Stimulated activated CD8-positive, alpha-beta memory T cell treated with anti-CD3 and anti-CD28 coated beads, Interleukin-4, amount 100 ng/mL, for 1 hour (primary cell): ENCODE measurements at places on chromosomes 2 and 18.

DNA sequence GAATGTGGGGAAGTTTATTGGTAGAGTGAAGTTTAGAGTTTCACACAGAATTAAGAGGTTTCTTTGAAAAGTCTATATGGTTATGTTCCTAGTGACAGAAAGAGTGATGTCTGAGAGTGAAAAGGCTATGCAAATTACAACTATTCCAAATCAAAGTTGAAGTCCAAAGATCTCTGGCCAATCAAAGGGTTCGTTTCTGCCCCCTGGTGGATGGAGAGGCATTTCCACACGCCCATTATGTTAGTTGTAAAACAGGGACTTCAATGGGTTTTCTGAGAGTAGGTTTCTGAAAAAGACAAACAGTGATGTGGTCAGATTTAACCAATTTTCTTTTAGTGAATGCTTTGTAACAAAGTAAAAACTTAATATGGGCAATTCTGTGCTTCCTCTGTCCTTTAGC is 441.5 kb upstream of the POU3F3 start:
- DNase-seq, result no peak

- no peak for DNase-seq
Observed at GRCh38 chr2:218566296-218566695, 1.9 kb downstream of the USP37 start.

DNA sequence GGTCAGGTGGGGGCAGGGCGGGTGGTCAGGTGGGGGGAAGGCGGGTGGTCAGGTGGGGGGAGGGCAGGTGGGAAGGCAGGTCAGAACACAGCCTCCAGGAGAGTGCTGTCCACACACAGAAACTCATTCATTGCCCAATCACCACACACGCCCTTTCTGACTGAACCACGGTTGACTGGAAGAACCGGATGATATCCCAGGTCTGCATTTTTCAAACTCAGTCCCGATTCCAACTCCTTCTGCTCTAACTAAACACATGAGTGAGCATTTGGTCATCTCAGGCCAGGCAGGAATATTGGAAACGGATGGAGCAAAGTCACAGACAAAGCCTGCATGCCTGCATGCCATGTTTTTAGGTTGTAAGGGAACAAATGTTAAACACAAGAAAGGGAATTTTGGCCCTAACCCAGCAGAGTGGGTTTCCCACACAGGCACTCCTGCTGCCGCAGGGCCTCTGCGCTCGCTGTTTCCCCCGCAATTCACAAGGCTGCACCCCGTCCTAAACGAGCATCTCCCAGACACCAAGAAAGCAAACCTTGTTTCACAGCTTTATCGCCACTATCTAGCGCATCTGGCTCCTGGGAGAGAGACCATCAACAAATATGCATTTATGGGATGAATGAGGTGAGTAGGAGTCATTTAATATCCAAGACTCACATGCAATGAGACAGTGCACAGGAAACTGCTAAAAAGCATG is 100.1 kb downstream of the ZNF516 start:
- no peak for DNase-seq

DNA sequence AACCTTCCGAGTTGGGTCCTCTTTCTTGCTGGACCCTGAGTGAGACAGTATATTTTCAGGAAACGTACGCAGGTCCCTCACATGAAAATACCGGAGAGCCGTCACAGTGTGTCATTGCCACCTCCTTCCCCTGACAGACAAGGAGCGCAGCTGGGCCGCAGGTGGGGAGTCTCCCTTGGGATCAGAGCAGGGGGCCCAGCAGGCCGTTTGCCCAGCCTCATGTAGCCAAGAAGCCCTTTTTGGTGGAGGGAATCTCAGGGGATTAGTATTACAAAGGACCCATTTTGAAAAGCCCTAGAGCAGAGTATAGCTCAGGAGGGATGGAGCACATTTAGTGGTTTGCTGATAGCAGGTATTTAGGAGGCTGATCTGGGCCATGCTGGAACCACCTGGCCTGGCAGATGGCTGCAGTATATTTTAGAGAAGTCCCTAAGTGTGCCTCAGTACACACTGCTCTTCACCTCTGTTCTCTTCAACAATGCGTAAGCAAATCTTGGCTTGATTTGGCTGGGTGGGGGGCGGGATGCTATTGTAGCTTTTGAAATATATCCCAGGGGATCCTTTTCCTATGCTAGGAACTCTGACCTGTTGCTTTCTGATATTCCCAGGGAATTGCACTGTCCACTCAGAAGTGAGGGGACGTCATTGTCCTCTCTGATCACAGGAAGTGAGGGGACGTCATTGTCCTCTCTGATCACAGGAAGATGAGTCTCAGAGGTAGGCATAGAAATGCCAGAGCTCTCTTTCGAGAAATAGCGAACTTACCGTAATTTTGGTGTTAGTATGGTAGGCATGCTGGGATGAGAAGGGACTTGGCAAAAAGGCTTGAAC is 171.9 kb downstream of the HRH4 start:
- DNase-seq, result no peak

- no peak for DNase-seq
Observed at GRCh38 chr2:216002101-216002678, 11.2 kb downstream of the MREG start.

GRCh38 chr18:43642727-43643330 is 365.5 kb upstream of the SYT4 start:
- no peak for DNase-seq

DNA sequence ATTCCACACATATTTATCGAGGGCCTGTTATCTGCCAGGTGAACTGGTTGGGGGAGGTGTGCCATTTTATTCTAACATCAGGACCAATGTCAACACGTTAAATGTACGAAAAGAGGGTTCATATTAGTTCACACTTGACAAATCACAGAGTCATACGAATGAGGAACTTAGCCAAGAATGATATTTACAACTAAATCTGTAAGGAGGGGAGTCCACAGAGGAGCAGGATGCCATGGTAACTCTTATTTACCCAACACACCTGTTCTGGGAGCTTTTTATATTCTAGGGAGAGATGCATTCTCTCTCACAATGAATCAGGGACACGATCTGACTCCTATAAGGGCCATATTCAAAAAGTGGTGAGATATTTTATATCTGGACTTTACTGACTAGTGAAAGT is 144.1 kb downstream of the CDC42EP3 start:
- DNase-seq, result no peak

DNA sequence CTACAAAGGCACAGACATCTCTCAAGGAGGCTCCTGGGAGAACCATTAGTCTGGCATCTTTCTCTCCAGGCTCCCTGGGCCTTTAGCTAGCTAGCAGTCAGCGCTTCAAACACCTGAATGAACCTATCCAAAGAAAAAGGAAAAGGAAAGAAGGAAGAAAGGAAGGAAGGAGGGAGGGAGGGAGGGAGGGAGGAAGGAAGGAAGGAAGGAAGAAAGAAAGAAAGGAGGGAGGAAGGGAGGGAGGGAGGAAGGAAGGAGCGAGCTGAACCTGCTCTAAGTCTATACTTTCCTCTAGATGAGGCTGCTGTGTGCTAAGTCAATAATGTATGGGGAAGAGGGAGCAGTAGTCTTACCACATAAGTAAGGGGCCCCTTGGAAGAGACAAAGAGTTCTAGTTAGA is 5.1 kb upstream of the BCL11A start:
- no peak for DNase-seq

DNA sequence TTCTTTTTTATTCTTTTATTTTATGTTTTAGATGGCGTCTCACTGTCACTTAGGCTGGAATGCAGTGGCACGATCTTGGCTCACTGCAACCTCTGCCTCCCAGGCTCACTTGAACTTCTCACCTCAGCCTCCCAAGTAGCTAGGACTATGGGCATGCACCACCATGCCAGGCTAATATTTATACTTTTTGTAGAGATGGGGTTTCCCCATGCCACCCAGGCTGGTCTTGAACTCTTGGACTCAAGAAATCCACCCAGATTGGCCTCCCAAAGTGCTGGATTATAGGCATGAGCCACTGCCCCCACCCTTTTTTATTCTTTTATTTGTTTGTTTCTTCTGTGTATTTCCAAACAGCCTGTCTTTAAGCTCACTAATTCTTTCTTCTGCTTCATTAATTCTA is 306.7 kb upstream of the THUMPD2 start:
- DNase-seq, result no peak

DNA sequence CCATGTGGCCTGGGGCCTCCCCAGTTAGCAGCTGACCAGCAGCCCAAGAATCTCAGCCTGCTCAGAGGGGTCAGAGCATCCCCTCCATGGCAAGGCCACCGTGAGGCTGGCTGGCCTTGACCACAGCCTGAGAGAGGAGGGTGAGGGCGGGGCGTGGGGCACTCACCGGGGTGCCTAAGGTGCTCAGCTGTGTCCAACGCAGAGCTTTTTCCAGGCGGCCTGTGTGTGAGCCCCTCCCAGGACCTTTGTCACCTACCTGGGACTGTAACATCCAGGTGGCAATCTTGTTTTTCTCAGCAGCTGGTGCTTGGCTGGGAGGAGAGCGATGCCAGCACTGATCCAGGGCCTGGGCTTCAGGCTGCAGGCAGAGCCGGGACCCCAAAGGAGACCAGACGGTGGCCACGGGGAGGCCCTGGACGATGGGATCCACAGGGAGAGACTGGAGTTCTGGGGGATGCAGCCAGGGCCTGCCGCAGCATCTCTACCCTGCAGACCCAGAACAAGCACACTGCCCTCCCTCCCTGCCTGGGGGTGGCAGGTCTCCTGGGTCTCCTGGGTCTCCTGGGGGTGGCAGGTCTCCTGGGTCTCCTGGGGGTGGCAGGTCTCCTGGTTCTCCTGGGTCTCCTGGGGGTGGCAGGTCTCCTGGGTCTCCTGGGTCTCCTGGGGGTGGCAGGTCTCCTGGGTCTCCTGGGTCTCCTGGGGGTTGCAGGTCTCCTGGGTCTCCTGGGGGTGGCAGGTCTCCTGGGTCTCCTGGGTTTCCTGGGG is 12.3 kb downstream of the SNED1 start:
- DNase-seq, result no peak

GRCh38 chr18:10241579-10241978 is 212.9 kb upstream of the APCDD1 start:
- no peak for DNase-seq

DNA sequence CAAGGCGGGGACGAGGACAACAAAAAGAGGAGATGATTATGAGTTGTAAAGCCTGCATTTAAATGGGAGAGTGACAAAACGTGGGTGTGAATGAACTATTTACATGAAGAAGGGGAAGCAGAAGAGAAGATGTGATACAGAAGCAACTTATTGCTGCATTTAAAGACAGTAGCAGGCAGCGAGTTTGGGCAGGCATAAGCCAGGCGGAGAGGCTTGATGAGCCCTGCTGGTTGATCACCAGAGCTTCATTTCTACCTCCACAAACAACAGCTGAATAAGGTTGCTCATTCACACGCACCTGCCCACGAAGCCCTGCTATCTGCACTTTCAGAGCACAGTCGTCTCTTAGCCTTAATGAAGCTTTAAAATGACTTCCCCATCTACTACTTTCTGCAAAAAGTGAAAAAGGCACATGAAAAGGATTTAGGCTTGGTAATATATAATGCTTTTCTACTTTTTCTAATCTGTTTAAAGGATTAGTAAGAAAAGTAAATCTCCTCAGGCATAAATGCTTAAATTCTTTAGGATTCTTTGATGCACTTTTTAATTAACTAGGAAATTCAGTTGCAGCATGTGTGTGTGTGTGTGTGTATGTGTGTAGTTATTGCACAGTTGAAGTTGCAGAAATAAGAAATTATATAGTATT is 3.1 kb downstream of the SLC38A11 start:
- DNase-seq, result no peak

DNA sequence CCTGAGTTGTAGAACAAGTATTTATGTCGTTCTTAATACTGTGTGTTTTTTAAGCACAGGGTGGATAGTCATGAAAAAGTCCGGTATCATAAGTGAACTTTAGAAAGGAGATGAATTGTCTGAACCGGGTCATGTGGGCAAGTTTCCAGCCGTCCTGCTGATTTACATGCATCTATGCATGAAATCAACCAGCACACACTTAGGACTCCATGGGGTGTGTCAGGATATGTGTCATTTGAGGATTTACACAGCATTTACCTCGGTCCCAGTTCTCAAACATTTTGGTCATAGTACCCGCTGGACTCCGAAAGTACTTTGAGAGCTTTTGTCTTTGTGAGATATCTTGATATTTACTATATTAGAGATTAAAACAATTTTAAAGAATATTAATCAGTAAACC is 47.5 kb upstream of the TWSG1 start:
- no peak for DNase-seq

- DNase-seq, result no peak
Observed at GRCh38 chr2:64166637-64167420, 22.6 kb upstream of the PELI1 start.

DNA sequence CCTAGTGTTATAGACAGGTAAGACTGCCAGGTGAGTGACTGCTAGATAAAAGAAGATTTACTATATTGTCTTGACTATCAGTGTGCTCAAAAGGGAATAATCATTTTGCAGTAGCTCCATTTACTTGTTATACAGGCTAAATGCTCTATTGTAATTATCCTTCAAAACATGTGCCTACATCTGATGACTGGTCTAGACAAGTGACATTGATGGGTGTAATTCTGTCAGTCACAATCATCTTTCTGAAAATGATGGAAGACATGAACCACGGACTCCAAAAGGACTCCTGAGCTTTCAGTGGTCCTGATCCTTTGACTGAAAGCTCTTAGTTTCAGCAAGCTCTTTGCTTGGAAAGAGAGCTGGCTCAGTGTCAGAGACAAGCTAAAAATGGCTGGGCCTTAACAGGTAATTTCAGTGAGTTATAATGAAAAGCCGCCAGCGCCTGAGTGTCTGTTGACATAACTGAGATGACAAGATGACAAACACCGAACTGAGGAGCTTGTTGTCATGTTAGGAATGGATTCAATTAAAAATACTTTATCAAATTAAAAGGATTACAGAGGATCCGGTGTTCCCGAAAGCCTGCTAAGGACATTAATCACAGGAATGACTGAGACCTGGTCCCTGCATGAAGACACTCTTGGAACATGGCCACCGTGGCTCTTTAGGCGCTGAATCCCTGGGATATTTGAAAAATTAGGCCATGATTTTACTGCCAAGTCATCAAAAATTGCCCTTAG is 141.7 kb downstream of the CMPK2 start:
- DNase-seq, result no peak

GRCh38 chr2:164522561-164522981 is 98.7 kb downstream of the GRB14 start:
- no peak for DNase-seq

DNA sequence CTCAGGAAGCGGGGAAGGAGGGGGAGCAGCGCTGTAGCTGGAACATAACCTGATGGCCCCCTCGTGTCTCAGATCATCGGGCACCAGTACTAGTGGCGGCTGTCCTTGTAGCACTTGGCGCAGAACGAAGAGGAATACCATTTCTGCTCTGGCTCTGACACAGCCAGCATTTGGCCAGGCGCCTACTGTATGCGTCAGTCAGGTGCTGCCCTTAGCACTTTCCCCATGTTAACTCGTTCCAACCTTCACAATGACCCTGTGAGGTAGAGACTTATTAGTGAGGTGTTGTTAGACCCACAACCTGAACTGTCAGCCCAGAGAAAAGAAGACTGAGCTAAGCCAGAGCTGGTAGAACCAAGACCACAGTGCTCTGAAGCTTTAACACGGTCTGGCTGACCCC is 47.7 kb upstream of the EML6 start:
- DNase-seq, result no peak

- no peak for DNase-seq
Observed at GRCh38 chr2:173942861-173943523, 22.2 kb downstream of the SP3 start.

GRCh38 chr2:62375113-62375420 is 130.9 kb downstream of the TMEM17 start:
- no peak for DNase-seq

- no peak for DNase-seq
Observed at GRCh38 chr2:27212626-27213471, 781 bp upstream of the SLC5A6 start.

GRCh38 chr18:45328811-45329210 is 286.5 kb upstream of the SLC14A2 start:
- DNase-seq, result no peak
